ENCODE measurements at places on chromosomes 11 and 22.

GRCh38 chr11:20002312-20003216, 157.7 kb downstream of the DBX1 start:
- no peak for DNase-seq

GRCh38 chr22:46373921-46374662, 38.6 kb downstream of the TRMU start:
- DNase-seq = peak; percentile 7

DNA sequence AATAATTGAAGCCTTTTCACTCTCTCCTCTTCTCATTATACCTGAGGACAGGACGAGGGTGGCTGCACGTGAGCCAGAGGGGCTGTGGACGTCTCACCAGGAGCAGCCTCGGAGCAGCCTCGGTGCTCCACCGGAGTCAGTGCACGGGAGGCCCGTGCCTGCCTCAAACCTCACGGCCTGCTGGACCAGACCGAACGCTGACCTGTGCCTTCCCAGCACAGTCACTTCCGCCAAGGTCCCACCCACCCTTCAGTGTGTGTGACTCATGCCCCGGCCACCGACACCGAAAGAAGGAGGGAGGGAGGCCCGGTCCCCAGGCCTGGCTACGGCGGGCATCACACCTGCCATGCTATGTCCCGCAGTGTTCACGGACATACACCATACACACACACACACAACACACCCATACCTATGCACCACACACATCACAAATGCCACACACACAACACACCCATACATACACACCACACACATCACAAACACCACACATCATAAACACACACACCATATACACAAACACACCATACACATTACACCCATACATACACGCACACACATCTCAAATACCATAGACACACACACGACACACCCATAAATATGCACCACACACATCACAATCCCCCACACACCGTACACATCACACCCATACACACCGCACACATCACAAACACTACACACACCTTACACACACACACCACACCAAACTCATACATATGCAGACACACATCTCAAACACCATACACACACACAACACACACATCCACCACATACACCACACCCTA, 1506.5 kb downstream of the TBC1D22A start:
- no peak for DNase-seq

- no peak for DNase-seq
Observed at GRCh38 chr11:73331138-73331916, 23.3 kb downstream of the ARHGEF17 start.

DNA sequence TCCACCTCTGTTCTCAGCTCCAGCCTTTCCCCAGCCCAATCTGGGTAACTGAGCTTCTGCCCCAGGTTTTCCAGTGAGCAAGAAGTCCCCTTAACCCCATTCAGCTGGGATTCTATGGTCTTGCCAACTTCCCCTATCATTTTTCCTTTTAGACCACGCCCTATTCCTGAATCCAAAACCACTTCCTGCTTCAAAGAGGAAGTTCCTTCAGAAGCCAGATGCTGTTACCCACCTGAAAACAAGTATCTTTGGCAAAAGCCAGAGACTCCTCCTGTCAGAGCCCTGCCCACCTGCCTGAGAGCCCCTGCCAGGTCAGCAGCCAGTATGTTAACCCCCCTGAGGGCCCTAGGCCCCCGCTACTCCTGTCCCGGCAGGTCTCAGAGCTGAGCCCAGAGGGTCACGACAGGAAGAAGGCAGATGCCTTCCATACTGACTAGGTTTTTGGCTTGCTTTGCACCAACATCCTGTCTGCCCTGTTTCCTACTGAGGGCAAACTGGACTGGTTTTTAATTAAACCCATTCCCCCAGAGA, 20.3 kb upstream of the MICAL2 start:
- DNase-seq = no peak

- no peak for DNase-seq
Observed at GRCh38 chr11:133830931-133831907, 14.1 kb downstream of the SPATA19 start.

DNA sequence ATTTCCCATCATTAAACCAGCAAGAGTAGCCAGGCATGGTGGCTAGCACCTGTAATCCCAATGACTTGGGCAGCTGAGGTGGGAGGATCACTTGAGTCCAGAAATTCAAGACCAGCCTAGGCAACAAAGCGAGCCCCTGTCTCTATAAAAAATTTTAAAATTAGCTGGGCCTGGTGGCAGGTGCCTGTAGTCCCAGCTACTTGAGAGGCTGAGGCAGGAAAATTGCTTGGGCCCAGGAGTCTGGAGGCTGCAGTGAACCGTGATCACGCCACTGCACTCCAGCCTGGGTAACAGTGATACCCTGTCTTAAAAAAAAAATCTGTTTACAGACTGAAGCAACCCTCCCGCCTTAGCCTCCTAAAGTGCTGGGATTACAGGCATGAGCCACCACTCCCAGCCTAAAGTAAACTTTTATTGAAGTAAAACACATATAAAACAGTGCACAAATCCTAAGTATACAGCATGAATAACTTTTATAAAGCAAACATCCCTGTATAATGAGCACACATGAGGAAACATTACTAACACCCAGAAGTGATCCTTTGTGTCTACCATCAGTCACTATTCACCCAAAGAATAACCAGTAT, 12.6 kb downstream of the UCP3 start:
- no peak for DNase-seq

DNA sequence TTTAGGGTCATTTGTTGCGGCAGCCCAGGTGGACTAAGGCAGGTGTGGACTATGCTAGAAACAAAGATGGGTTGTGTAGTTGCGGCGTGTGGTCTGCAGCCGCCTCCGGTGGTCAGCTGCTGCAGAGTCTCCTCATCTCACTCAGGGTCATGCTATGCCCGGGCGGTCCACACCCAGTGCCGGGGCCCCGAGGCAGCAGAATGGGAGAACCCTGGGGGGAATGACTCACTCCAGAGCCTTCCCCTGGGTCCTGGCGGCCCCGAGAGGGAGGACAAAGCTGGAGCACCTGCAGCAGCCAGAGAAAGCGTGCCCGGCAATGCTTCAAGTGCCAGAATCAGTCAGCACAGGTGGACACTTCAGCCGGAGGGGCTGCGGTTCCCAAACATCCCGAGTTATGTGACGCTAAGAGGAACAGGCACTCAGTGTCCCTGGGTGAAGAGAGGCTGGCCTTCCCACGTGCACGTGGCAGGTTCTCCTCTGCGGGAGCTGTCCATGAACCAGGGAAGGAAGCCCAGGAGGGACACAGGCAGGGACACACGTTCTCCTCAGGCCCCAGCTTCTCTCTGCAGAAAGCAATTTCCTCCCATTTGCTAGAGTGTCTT, 289.6 kb upstream of the B3GAT1 start:
- no peak for DNase-seq

DNA sequence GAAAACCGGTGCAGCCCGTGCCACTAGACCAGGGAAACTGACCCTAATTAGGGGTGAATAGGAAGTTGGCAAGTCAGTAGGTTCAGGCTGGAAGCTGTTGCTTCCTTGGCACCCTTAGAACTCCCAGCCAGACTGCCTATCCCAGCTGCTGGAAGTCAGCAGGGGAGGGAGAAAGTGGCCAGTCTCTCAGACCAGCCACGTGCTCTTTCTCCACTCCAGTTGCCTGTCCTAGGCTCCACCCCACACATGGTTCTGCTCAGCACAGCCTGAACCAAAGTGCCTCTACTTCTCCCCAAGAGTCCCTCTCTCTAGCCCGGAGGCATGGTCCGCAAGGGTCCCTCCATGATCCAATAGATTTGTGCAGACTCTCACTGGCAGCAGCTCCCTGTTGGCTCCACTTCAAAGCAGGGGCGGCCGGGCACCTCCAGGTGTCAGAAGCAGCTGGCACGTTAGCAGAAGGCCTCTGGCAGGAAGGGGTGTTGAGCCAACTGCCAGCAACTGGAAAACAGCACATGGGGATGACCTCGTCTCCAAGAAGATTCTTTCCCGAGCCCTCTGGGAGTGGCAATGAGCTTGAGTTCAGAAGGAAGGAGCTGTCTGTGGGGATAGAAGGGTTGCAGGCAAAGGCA, 27.7 kb downstream of the ARFGAP2 start:
- no peak for DNase-seq

DNA sequence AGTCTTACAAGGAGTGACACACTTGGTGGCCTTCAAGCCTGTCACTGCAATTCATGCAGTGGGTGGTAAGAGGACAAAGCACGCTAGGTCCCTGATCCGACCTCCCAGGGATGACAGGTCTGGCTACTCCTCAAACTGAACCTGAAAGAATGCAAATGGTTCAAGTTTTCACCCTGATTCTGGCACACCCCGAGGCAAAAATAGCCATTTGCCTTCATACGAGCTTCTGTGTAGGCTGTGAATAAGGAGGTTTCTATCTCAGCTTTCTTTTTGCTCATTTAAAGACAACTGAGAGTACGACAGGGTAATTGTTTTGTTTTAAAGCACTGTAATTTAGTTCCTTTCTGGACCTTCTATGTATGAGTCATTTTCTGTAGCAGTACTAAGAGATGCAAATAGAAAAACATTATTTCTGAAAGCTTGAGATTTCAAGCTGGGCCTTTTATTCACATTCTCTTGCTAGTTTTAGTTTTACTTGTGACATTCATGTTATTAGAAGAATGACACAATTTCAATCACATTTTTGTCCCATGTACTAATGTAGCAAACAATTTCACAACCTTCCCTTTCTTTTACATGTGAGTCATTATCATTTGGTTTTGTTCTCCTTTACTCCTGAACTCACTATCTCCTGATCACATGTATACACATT, 56.6 kb upstream of the FDX1 start:
- no peak for DNase-seq

DNA sequence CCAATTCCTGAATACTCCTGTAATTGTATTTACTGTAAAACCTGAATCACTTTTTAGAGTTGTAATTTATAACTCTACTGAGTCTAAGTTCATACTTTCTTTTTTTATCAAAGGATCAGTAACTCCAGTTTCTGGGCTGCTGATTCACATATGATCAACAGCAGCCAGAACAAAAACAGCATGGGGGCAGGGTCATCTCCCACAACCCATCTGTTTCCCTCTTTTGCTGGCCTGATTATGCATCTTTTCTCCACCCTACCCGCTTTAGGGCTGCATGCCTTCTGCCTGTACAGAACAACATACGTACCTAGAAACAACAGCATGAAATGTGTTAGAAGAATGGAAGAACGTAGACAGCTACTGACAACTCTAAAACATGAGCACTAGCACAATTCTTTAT, 76.0 kb downstream of the MRTFA start:
- no peak for DNase-seq

GRCh38 chr11:108938604-108939003, 273.7 kb downstream of the DDX10 start:
- DNase-seq = no peak

DNA sequence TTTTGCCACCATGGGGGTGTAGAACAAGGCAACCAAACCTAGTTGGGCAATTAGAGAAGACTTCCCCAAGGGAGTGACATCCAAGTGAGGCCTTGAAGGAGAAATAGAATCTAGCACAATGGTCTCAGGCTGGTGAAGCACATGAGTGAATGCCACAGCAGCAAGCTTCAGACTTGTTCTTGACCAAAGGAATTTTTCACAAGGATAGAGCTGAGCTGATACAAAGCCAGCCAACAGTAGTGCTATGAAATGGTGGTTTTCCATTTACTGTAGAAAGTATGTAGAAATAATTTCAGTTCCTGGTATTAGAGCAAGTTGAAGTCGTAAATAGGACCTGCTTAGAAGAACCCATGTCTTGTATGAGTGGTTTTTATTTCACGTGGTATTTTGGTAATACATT, 148.3 kb upstream of the RASSF10 start:
- no peak for DNase-seq

- DNase-seq = no peak
Observed at GRCh38 chr11:65700399-65700798, 11.7 kb upstream of the KAT5 start.

DNA sequence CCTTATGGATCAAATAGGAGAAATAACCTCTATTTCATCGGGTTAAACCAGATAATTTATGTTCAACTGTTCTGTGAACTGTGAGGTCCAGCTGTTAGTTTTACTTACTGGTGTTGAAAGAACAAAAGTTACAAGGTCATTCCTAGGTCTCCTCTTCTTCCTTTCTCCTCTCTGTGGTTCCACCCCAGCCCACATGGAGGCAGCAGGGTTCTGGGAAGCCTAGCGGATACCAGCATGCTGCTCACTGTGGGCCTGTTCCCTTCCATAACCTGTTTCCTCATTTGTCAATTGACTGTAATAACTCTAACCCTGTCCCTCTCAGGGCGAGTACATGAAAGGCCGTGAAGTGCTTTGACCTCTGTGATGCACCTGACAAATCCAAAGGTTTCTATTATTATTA, 27.8 kb downstream of the RELT start:
- DNase-seq = no peak

GRCh38 chr11:30282289-30282631, 40.6 kb upstream of the ARL14EP start:
- peak; percentile 19 for DNase-seq

DNA sequence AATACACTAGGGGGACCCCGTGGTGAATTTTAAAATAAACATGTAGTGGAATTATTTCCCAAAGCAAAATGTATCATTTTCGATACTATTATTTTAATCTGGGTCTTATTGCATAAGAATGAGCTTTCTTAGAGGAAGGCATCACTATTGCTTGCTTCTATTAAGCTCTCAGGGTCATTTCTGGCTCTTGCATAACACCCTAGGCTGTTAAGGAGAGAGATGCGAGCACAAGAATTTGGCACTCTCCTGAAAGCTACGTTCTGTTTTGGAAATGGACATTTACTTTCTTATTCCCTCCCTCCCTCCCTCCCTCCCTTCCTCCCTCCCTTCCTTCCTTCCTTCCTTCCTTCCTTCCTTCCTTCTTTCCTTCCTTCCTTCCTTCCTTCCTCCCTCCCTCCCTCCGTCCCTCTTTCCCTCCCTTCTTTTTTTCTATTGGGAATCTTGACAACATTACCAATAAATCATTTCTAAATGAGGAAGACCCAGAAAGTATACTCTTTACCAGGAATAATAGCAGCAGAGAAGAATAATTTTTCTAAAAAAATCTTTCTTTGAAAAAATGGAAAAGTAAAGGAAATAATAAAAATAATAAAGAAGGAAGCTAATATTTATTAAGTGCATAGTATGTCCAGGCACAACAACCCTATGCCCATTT, 83.6 kb upstream of the BDNF start:
- no peak for DNase-seq

GRCh38 chr11:120205596-120206161, 5.2 kb upstream of the OAF start:
- no peak for DNase-seq

DNA sequence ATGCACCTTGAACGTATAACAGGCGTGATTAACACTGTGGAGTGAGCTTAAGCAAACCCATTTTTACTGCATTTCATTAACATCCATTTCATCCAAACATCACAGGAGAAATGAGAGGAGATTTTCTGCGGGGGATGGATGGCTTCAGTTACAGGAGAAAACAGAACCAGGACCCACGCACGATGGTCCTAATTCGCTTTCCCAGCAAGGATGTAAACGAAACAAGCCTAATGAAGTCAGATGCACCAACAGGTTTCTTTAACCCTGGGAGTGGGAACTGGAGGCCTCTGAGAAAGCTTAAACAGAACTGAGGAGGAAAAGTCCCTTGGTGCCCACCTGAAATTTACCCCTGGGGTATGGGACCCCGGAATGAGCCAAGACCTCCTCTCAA, 2.7 kb downstream of the CADM1 start:
- DNase-seq = no peak

Data from activated effector memory CD4-positive, alpha-beta T cell treated with Interleukin-2 at 50 U/mL for 16 hours (primary cell).